ENCODE measurements at places on chromosomes 4 and X.

GRCh38 chr4:107153228-107153627 lies 117.1 kb upstream of the DKK2 start:
- DNase-seq, result peak; percentile 59

GRCh38 chr4:6169239-6169638 lies 31.1 kb downstream of the JAKMIP1 start:
- DNase-seq, result no peak

- DNase-seq, result no peak
Measured at GRCh38 chr4:616091-616490, 9.3 kb upstream of the PDE6B start.

GRCh38 chrX:9948406-9948805 lies 18.8 kb upstream of the CLDN34 start:
- DNase-seq, result no peak

GRCh38 chr4:109462297-109462696 lies 28.7 kb downstream of the SEC24B start:
- DNase-seq, result peak; percentile 79

GRCh38 chrX:48864210-48864609 lies 28.8 kb upstream of the PCSK1N start:
- DNase-seq, result peak; percentile 67

DNA sequence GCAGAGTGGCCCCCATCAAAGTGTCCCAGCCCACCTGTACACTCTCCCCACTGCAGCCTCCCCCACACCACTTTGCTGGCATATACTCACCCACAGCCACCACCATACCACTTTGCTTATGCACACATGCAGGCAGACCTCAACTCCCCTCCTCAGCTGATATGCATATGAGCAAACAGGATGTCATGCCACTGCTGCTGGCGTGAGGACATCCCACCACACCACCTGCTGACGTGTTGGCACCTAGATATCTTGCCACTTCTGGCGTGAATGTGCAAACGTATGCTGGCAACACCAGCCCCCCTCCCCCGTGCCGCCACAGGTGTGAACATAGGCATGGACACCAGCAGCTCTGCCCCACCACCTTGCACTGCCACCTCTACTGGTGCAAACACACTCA lies 22.4 kb upstream of the MAGEA8 start:
- no peak for DNase-seq

DNA sequence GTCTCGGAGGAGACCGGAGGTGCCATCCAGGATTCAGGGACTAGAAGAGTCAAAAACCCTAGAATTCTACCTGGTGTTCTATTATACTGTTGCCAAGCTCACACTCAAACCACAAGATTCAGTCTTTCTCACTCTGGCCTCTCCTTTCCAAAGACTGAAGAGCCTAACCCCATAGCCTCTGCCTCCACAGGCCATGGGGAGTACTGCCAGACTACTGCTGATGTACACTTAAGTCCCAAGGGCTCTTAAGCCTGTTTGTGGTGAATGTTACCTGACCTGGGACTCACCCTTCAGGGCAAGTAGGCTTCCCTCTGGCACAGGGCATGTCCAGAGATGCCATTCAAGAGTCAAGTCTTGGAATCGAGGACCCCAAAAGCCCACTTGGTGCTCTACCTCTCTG lies 58.9 kb upstream of the IRS4 start:
- DNase-seq, result no peak

DNA sequence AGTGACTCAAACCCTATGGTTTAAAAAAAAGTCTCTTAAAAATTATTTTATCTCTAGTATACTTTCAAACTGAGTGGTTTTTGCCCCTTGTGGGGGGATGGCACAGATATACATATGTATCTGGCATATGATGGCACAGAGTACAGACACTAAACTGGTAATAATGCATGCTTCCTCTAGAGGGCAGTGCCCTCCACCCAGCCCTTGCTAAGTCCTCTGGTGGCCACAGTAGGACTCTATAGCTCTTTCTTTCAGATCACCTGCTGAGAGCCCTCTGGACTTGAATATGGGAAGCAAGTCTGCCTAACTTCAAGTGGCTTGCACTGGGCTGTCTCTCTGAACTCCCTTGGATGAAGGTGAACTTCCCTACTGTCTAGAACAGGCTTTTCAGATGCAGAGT lies 66.3 kb downstream of the TSPAN7 start:
- peak; percentile 66 for DNase-seq
